A549 treated with GW870086 at 1 μM for 4 hours (cell line): ENCODE measurements at places on chromosomes 7 and 10. TPM values are rescaled to one million over a fixed set of nuclear protein-coding genes. Genes with fewer than 3 reads are reported as not detected.

Gene IFIT1B
- total RNA-seq = not detected in 5 replicates

Gene NANOS1
- 2.4 to 4.0 TPM (median 3.5 TPM) in 5 replicates for total RNA-seq

Gene NODAL
- total RNA-seq = not detected in 5 replicates

Gene ADAMTS14
- total RNA-seq = 0.07 to 0.14 TPM (median 0.12 TPM) in 4 of 5 replicates, not detected in the other

Gene ECHDC3
- 8.1 to 10.9 TPM (median 9.8 TPM) in 5 replicates for total RNA-seq

Gene IRF5
- 12.5 to 15.9 TPM (median 14.1 TPM) in 5 replicates for total RNA-seq

Gene VIPR2
- 0.03 TPM in 1 of 5 replicates, not detected in the others for total RNA-seq

Gene STAG3
- total RNA-seq = 0.21 to 0.72 TPM (median 0.21 TPM) in 3 of 5 replicates, not detected in the others

Gene SLC26A3
- total RNA-seq = not detected in 5 replicates

Gene C7orf33
- not detected in 5 replicates for total RNA-seq

Gene PRTFDC1
- 16.5 to 18.4 TPM (median 17.0 TPM) in 5 replicates for total RNA-seq

Gene NAT16
- 0.06 to 0.25 TPM (median 0.11 TPM) in 5 replicates for total RNA-seq

Gene DCLRE1A
- 8.7 to 10.4 TPM (median 10.0 TPM) in 5 replicates for total RNA-seq

Gene OR9A2
- total RNA-seq = not detected in 5 replicates

Gene CTAGE6
- total RNA-seq = not detected in 5 replicates

Gene MEIG1
- 0.55 to 1.0 TPM (median 0.77 TPM) in 5 replicates for total RNA-seq

Gene KCNK18
- total RNA-seq = not detected in 5 replicates

Gene LDB3
- 0.03 to 0.07 TPM (median 0.04 TPM) in 4 of 5 replicates, not detected in the other for total RNA-seq

Gene OR2A2
- not detected in 5 replicates for total RNA-seq

Gene TES
- total RNA-seq = 51.0 to 71.7 TPM (median 68.2 TPM) in 5 replicates
